Peyer's patch (tissue), 4 donors: ENCODE measurements at places on chromosomes 16 and 17. TPM values are rescaled to one million over a fixed set of nuclear protein-coding genes. Genes with fewer than 3 reads are reported as not detected.

GRCh38 chr17:41681776-41682175 is 6.9 kb upstream of the EIF1 start:
- no peak overlapping the region for H3K4me3 ChIP-seq
- no peaks in the 10 kb centered on the region for H3K4me1 ChIP-seq
- DNase-seq, result no peak
- no peak overlapping the region for H3K27ac ChIP-seq

- H3K36me3 ChIP-seq, result no peaks in the 10 kb centered on the region
- no peaks in the 10 kb centered on the region for H3K27me3 ChIP-seq
- H3K4me1 ChIP-seq, result no peaks in the 10 kb centered on the region
- no peak overlapping the region for H3K27ac ChIP-seq
Measured at GRCh38 chr16:69083306-69083941, 22.0 kb upstream of the HAS3 start.

- H3K4me3 ChIP-seq, result no peak overlapping the region
- no peaks in the 10 kb centered on the region for H3K4me1 ChIP-seq
- no peaks in the 10 kb centered on the region for H3K27me3 ChIP-seq
- H3K36me3 ChIP-seq, result no peaks in the 10 kb centered on the region
Measured at GRCh38 chr17:15777297-15777696, 45.2 kb downstream of the TBC1D26 start.

DNA sequence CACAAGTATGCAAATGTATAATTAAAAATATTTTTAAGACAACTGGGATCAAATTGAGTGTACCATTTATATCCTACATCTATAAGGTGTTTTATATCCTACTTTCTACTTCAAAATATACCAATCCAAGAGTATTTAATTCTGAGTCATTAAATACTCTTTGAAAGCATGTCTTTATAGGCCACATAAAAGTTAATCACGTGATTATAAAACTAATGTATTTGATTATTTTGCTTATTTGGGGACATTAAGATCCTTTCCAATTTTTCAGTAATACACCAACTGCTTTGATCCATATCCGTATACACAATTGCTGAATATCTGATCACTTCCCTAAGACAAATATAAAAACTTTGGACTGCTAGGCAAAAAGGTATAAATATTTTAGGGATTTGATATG is 26.6 kb upstream of the MAF start:
- H3K27ac ChIP-seq, result no peak overlapping the region
- H3K27me3 ChIP-seq, result no peaks in the 10 kb centered on the region
- no peaks in the 10 kb centered on the region for H3K4me1 ChIP-seq
- H3K36me3 ChIP-seq, result no peaks in the 10 kb centered on the region
- H3K4me3 ChIP-seq, result no peak overlapping the region

Gene KRTAP2-1
- total RNA-seq, result not detected

- H3K27me3 ChIP-seq, result no peaks in the 10 kb centered on the region
- no peak for DNase-seq
- H3K27ac ChIP-seq, result no peak overlapping the region
- H3K4me1 ChIP-seq, result no peaks in the 10 kb centered on the region
- no peaks in the 10 kb centered on the region for H3K36me3 ChIP-seq
Measured at GRCh38 chr17:15194859-15195277, 70.3 kb downstream of the PMP22 start.

GRCh38 chr16:26386096-26386495 is 680.6 kb upstream of the C16orf82 start:
- H3K27ac ChIP-seq, result no peak overlapping the region
- no peak overlapping the region for H3K4me3 ChIP-seq
- no peak for DNase-seq
- H3K4me1 ChIP-seq, result no peaks in the 10 kb centered on the region
- H3K36me3 ChIP-seq, result no peaks in the 10 kb centered on the region
- H3K27me3 ChIP-seq, result no peaks in the 10 kb centered on the region

DNA sequence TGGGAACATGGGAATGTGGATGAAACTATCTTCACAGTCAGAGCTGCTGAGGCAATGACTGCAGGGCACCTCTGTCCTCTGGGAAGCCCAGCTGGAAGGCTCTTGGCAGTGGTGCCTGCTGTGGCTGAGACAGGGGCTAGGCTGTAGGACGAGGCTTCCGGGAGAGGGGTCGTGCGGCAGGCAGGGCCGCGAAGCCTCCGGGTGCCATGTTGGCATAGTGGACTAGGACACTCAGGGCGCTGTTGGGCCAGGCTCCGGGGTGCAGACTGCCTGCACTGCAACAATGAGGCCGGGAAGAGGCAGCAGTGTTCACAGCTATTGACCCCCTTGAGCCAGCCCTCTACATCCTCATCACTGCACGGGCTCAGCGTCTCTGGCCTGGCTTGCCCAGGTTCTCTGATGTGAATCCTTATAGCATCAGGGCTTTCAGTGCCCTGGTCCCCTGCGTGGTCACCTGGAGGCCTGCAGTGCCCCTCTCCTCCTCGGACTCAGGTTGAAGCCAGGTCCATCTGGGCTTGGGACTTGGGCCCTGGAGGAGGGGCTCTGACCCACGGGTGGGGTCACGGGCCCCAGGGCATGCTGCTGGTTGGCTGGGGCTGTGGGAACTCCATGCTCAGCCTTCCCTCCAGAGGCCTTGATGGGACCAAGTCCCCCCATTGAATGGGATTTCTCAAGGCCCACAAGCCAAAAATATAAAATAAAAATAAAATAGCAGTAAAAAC is 91.6 kb downstream of the TNFRSF13B start:
- no peak overlapping the region for H3K4me3 ChIP-seq
- no peak for DNase-seq
- no peaks in the 10 kb centered on the region for H3K4me1 ChIP-seq
- no peaks in the 10 kb centered on the region for H3K27me3 ChIP-seq
- H3K36me3 ChIP-seq, result no peaks in the 10 kb centered on the region

Gene CES4A
- total RNA-seq, result 26.5 TPM

DNA sequence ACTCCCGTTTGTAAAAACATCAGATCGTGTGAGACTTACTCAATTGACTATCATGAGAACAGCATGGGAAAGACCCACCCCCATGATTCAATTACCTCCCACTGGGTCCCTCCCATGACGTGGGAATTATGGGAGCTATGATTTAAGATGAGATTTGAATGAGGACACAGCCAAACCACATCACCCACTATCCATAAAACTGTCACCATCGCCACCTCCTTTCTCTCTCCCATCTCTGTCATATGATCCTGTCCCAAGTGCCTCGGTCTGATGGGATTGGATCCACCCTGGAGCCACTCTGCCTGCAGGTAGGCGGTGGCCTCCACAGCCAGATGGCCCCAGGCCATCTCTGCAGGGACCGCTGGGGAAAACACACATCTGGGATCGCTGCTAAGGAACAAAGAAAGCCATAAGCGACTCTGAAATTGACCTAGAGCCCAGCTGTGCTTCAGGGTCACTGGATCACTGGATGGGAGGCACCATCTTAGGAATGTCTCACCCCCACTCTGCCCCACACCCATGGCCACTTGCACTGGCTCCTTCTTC is 61.2 kb downstream of the TMEM186 start:
- no peaks in the 10 kb centered on the region for H3K36me3 ChIP-seq
- no peak for DNase-seq
- H3K27ac ChIP-seq, result no peak overlapping the region
- no peaks in the 10 kb centered on the region for H3K27me3 ChIP-seq

Gene NPIPA5
- total RNA-seq, result 9.1 TPM

- no peak for DNase-seq
- no peaks in the 10 kb centered on the region for H3K36me3 ChIP-seq
- H3K27me3 ChIP-seq, result no peaks in the 10 kb centered on the region
- H3K4me1 ChIP-seq, result no peaks in the 10 kb centered on the region
- no peak overlapping the region for H3K27ac ChIP-seq
- no peak overlapping the region for H3K4me3 ChIP-seq
Measured at GRCh38 chr17:11554042-11554441, 44.2 kb upstream of the DNAH9 start.

GRCh38 chr17:2837147-2837561 is 40.9 kb downstream of the RAP1GAP2 start:
- DNase-seq, result no peak
- no peaks in the 10 kb centered on the region for H3K4me1 ChIP-seq
- no peaks in the 10 kb centered on the region for H3K27me3 ChIP-seq
- H3K4me3 ChIP-seq, result no peak overlapping the region
- no peaks in the 10 kb centered on the region for H3K36me3 ChIP-seq

DNA sequence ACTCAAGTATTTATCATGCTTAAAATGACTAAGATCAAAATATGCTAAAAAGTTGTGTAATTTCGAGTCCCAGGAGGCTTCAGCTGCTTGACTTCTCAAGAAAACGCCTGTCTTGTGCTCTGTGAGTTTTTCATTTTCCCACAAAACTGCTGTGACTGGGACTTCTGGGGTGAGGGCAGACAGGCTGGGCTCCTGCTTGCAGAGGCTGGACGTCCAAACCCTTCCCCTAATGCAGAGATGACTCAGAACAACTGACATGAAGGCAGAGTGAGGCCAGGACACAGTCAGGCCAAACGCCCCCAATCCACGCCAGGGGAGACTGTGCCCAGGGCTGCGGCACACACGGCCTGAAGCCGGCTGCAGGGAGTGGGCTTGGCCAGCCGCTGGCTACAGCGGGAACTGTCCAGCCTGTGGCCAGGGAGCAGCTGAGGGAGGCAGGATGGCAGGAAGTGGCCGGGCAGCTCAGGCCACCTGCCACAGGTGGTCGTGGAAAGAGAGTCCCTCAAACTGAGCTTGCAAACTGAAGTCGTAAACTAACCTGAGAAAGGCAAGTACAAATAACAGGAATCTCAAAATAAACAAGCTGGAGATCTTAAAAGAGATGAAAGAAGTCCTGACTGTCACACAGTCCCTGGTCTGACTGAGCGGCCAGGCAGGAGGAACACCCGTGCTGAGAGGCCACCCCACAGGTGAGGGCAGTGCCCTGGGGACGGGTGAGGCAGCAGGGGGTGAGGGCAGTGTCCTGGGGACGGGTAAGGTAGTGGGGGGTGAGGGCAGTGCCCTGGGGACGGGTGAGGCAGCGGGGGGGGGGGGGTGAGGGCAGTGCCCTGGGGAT is 21.3 kb upstream of the HEXD start:
- no peak overlapping the region for H3K27ac ChIP-seq
- H3K4me1 ChIP-seq, result peaks cover 4% of the 10 kb centered on the region

Gene FBXO31
- total RNA-seq, result 207 TPM

Gene TMIGD1
- 5.0 TPM for total RNA-seq

- H3K36me3 ChIP-seq, result no peaks in the 10 kb centered on the region
- H3K4me1 ChIP-seq, result no peaks in the 10 kb centered on the region
- H3K4me3 ChIP-seq, result no peak overlapping the region
- no peak overlapping the region for H3K27ac ChIP-seq
- no peaks in the 10 kb centered on the region for H3K27me3 ChIP-seq
Measured at GRCh38 chr16:66004699-66005098, 361.8 kb upstream of the CDH5 start.

Gene CEP131
- 11.7 TPM for total RNA-seq

DNA sequence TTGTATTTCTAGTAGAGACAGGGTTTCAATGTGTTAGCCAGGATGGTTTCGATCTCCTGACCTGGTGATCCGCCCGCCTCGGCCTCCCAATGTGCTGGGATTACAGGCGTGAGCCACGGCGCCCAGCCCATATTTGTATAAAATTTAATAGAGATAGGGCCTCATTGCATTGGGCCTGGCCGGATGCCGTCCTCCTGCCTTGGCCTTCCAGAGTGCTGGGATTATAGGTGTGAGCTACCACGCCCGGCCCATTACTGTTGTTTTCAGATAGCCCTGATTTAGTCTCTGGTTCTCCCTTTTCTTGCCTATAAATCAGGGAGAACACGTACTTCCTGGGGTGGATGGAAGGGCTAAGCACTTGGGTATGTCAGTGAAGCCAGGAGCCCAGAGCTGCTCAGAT is 3.5 kb downstream of the DEF8 start:
- no peaks in the 10 kb centered on the region for H3K27me3 ChIP-seq
- H3K36me3 ChIP-seq, result peaks cover 5% of the 10 kb centered on the region
- no peak overlapping the region for H3K4me3 ChIP-seq

Gene RECQL5
- 26.3 TPM for total RNA-seq

DNA sequence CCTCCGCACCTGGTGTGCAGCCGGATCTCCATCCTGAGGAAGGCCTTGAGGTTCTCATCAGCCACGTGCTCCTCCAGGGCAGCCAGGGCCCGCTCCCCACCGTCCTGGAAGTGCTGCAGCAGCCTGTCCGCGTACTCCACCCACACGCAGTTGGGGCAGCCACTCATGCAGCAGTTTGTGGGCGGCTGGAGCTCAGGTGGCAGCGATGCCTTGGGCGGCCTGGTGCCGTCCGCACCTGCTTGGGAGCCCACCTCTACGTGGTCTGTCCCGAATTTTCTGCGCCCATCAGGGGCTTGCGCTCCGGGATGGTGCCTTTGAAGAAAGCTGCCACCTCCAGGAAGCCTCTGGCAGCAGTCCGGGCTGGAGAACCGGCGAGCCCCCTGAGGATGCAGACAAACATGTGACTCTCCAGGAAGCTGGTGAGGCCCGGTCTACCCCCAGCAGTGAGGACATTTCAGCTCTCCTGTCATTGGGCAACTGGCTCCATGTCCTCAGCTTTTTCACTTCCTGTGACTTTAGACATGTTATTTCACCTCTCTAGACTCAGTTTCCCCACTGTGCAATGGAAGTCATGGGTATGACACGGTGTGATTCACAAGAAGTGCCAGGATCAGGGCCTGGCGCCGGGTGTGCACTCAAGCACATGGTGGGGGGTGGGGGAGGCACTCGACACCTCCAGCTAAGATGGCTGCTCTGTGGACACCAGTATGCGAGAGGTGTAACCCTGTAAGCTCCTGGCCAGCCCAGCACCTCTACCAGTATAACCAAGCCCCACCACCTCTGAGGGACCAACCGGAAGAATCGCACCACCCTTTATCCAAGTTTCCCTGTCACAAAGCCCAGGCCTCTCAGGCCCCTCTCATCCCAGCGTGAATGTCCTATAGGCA is 957 bp downstream of the OXLD1 start:
- no peaks in the 10 kb centered on the region for H3K4me1 ChIP-seq
- DNase-seq, result peak; percentile 40
- H3K36me3 ChIP-seq, result no peaks in the 10 kb centered on the region
- peak overlapping the region; percentile 89 for H3K4me3 ChIP-seq
- peak overlapping the region; percentile 88 for H3K27ac ChIP-seq

Gene PDF
- 23.3 TPM for total RNA-seq

DNA sequence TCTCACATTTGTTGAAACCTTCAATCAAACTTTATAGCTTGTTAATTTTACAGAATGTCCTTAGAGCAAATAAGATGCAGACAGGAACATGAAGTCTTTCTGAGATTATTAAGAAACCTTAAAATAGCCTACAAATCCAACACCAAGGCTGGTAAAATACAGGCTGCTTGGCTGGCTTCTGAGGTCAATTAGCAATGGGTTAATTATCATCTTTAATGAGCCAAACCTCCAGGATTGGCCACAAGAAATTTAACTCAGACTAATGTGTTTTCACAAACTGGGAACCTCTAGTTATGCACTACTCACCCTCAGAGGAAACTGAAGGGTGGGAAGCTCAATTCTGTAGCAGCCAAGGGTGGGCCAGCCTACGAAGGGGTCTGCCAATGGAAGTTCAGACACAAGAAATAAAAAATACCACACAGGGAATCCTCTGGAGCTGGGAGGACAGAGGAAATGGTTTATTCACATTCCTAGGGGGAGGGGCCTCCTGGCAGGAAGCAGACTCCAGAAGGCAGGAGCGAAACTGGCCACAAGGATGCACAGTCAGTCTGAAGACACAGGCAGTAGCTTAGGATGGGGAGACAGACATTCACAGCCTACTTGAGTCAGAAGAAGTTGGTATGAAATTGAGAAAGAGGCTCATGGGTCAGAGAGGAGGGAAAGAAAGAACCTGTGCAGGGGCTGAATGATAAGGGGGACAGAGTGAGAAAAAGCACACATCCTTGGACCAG is 36.1 kb downstream of the HIC1 start:
- H3K27me3 ChIP-seq, result no peaks in the 10 kb centered on the region
- peak overlapping the region; percentile 87 for H3K27ac ChIP-seq
- H3K4me3 ChIP-seq, result no peak overlapping the region
- DNase-seq, result no peak
- peaks cover 52% of the 10 kb centered on the region for H3K4me1 ChIP-seq
- no peaks in the 10 kb centered on the region for H3K36me3 ChIP-seq
